ENCODE measurements at places on chromosomes 11 and 22.

DNA sequence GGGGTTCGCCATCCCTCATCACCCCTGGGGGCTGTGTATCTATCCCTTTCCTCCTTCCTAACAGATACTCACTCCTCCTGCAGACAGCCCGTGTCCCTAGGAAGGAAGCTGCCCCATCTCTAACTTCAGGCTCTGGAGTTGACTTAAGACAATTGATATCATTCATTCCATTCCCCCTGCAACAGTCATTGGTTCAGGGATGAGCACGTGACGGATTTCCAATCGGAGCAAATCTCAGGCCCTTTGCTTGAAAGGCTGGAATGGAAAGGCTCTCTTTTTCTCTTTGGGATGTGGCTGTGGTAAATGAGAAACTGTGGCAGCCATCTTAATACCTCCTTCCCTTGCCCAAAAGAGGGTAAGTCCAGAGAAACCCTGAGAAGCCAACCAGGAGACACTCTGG is 5.0 kb upstream of the SCUBE2 start:
- DNase-seq: no peak

DNA sequence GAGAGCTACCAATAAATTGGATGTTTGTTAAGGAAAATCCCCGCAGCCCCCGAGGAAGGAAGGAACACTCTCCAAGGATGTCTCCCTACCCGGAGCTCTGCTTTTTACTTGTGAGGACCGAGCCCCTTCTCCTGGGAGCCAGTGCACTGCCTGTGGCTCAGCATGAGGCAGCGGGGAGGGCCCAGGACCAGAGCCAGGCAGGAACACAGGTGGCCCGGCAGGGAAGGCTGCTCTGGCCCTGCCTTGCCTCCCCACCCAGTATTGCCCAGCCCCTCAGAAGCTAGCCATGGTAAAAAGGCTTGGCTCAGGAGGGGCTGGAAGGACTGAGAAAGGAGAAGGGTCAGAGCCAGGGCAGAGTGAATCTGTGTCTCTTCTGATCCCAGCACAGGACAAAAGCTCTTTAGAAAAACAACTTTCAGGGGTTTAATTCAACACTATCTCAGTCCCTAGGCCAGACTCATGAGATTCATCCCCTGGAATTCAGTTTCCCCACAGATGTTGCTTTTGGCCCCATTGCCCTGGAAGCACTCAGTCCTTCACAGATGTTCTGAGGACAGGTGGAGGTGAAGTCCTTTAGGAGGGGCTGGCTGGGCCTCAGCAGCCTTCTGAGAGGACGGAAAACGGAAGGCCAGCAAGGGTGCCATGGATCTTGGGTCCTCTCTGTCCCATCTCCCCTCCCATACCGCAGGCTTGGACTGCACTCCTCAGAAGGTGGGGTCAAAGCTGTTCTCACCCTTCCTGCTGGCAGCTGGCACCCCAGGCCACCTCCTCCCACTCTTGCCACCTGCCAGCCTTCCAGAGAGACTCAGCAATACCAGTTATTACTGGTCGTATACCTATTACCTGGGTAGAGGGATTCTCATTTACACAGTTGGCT is 318.9 kb downstream of the NTM start:
- no peak for DNase-seq

GRCh38 chr11:118016104-118016503 is 29.9 kb downstream of the IL10RA start:
- DNase-seq: no peak

- no peak for DNase-seq
Observed at GRCh38 chr11:130160498-130161155, 1.0 kb downstream of the ST14 start.

- DNase-seq: peak; percentile 36
Observed at GRCh38 chr11:84558085-84558905, 1068.8 kb downstream of the DLG2 start.

DNA sequence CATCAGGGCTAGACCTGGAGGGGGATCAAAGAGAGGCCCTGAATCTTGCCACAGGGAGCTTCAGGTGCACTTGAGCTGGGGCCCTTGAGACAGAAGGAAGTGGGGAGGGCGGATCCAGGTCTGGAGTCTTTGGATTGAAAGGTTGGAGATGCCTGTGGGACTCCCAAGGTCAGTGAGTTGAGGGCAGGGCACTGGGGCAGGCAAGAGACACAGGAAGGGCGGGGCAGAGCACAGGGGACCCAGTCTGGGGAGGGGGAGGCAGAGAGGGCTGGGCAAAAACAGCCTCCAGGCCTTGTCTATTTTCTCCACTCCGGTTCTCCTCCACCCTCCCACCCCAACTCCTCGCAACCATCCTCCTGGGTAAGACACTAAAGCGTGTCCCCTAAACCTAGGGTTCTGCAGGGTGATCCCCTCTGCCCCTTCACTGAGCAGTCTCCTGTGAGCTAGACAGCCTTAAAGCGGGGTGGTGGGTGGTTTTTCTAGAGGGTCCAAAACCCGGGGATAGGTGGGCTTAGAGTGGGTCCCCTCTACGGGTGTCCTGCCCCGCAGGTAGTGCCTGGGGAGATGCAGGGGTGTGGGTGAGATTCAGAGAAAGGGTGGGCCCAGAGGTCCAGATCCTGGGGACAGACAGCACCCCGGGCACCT is 38.6 kb upstream of the CELSR1 start:
- DNase-seq: no peak

DNA sequence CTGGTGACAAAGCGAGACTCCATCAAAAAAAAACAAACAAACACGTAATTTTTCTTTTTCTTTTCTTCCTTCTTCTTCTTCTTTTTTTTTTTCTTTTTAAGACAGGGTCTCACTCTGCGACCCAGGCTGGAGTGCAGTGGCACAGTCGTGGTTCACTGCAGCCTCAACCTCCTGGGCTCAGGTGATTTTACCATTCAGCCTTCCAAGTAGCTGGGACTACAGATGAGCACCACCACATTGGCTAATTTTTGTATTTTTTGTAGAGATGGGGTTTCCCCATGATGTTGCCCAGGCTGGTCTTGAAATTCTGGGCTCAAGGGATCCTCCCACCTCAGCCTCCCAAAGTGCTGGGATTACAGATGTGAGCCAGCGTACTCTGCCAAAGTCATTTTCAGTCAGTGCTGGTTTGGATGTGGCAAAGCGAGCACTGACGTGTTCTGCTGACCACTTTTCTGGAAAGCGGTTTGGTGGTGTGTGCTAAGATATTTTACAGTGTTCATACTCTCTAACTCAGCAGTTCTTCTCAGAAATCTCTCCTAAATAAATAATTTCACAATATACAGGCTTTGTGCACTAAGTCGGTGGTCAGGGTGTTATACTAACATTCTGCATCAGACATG is 10.7 kb downstream of the FAM118A start:
- no peak for DNase-seq

- DNase-seq: no peak
Observed at GRCh38 chr22:47327241-47327640, 564.8 kb downstream of the TBC1D22A start.

- DNase-seq: no peak
Observed at GRCh38 chr11:123798513-123799252, 7.5 kb downstream of the OR6M1 start.

DNA sequence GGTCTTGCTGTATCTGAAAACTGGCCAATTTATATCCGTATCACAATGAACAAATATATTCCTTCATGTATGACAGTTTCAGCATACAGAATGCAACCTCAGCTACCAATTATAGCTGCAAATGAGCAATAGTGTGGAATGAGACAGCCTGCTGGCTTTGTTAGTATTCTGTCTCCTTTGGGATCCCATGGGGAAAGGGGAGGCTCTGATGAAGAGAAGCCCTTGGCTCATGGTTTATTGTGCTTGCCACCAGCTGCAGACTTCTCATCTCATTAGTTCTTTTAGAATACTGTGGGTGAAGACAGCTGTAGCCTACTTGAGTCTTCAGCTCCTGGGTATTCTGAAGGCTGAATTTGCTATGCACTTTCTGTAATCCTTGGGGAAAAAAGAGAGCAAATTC is 42.4 kb downstream of the PITPNB start:
- DNase-seq: no peak

DNA sequence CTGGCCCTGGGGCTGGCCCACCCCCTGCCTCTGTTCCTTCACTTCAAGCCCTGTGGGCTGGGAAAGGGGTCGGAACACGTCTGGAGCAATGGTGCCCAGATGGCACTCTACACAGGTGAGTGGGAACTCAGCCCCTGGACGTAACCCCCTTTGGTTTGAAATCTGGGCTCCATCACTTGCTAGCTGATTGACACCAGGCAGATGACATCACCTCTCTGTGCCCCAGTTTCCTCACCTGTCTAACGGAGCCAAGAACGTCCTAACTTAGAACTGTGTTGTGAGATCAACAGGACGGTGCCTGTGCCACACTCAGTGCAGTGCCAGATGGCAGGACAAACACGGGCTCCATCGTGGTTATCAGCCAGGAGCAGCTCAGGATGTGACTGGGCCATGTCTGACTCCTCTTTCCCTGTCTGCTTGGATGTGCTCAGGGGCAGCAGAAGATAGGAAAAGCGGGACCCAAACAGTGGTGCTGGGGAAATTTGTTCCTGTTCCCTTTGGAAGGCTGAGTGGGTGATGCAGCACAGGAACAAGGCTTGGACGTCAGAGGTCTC is 24.4 kb downstream of the NPTXR start:
- DNase-seq: no peak

DNA sequence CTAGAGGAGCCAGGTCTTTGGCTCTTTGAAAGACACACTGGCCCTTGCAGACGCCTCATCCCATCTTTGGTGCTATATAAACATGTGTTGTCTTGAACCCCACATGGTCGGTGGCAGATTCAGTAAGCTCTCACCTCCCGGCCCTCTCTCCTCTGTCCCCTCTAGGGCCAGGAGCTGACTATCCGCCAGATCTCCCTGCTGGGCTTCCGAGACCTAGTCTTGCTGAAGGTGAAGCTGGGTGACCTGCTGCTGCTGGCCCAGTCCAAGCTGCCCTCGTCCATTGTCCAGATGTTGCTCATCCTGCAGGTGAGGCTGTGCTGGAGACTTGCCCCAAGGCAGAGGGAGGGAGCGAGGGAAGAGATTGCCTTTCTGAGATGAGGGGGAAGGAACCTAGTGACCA is 63.9 kb downstream of the TRAF6 start:
- DNase-seq: no peak

DNA sequence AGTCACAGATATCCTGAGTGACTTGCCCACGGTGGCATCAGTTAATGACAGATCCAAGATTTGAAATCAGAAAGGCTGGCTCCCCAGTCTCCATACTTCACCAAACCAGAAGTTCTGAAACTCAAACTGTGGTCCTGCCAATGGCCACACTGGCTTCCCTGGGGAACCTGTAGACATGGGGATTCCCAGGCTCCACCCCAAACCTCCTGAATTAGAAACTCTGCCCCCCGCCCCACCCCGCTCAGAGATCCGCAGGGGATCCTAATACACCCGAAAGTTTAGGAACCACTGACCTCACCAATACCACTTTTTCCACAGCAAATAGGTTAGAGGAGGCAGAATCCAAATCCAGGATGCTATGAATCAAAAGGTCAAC is 15.3 kb downstream of the RTN4RL2 start:
- DNase-seq: no peak

GRCh38 chr22:50162391-50162956 is 8.1 kb upstream of the PANX2 start:
- DNase-seq: no peak

- DNase-seq: peak; percentile 35
Observed at GRCh38 chr11:26297189-26297975, 34.5 kb upstream of the ANO3 start.

- no peak for DNase-seq
Observed at GRCh38 chr11:214083-214482, 6.6 kb downstream of the RIC8A start.

DNA sequence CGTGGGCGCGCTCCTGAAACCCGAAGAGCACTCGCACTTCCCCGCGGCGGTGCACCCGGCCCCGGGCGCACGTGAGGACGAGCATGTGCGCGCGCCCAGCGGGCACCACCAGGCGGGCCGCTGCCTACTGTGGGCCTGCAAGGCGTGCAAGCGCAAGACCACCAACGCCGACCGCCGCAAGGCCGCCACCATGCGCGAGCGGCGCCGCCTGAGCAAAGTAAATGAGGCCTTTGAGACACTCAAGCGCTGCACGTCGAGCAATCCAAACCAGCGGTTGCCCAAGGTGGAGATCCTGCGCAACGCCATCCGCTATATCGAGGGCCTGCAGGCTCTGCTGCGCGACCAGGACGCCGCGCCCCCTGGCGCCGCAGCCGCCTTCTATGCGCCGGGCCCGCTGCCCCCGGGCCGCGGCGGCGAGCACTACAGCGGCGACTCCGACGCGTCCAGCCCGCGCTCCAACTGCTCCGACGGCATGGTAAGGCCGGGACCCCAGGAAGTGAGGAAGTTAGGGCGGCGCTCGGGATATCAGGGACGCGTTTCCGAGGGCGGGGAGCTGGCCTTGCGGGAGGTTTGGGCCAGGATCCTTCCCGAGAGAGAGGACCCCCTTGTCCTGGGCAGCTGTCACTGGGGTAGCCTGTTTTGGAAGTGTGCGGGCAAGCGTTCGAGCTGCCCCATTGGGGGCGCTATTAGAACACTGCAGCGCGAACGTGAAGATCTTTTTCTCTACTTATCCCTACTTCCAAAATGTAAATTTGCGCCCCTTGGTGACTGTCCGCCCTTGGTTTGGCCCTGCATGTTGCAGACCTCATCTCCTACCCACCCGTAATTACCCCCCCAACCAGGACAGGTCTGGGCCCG is 796 bp downstream of the MYOD1 start:
- no peak for DNase-seq

GRCh38 chr22:30183271-30183670 is 63.3 kb downstream of the LIF start:
- DNase-seq: no peak

DNA sequence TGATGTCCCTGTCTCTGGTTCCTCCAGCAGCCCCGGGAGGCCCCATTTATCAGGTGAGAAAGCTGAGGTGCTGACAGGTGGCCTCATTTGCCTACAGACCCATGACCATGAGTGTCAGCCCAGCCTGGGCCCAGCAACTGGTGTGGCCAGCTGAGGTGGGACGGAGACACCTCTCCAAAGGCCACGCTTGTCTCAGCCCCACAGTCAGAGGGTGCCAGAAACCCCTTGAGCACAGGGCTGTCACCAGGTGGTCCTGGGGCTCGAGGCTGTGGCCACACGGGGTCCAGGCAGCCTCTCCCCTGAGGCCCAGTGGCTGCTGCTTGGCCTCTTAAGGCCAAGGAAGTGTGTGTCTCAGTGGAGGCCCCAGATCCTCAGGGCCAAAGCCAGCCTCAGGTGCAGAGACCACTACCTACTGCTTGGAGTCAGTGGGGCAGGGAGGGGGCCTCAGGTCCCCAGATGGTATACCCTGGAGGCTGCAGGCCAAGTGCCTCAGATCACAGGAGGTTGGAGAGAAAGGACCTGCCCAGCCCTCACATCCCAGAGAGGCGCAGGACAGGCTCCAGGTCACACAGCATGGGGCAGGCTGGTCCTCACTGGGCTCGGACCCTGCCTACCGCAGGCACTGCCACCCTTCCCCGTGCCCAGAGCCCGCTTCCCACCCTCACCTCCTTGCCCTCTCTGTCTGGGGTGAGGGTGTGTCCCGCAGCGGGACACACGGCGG is 11.4 kb downstream of the RAB3IL1 start:
- DNase-seq: no peak

- DNase-seq: peak; percentile 26
Observed at GRCh38 chr11:11078344-11079086, 220.7 kb upstream of the ZBED5 start.

Data from SW 1271 (cell line).